ENCODE measurements at places on chromosomes 16 and 17.

DNA sequence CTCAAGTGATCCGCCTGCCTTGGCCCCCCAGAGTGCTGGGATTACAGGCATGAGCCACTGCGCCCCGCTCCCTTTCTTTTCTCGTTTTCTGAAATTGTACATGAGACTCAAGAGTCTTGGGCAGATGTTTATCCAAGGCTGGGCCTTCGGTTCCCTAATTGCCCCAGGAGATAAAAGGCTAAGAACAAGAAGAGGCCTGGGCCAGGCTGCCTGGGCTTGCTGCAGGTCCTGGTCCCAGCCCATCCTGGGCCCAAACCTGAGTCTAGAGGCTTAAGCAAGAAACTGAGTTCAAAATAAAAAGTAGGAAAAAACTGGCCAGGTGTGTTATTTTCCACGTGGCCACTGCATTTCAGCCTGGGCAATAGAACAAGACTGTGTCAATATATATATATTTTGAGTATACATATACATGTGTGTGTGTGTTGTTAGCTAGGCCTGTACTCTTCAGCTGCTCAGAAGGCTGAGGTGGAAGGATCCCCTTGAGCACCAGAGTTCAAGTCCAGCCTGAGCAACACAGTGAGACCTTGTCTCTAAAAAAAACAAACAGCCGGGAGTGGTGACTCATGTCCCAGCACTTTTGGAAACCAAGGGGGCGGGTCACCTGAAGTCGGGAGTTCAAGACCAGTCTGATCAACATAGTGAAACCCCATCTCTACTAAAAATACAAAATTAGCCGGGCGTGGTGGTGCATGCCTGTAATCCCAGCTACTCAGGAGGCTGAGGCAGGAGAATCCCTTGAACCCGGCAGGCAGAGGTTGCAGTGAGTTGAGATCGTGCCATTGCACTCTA, 6.8 kb upstream of the CLUH start:
- DNase-seq = no peak

DNA sequence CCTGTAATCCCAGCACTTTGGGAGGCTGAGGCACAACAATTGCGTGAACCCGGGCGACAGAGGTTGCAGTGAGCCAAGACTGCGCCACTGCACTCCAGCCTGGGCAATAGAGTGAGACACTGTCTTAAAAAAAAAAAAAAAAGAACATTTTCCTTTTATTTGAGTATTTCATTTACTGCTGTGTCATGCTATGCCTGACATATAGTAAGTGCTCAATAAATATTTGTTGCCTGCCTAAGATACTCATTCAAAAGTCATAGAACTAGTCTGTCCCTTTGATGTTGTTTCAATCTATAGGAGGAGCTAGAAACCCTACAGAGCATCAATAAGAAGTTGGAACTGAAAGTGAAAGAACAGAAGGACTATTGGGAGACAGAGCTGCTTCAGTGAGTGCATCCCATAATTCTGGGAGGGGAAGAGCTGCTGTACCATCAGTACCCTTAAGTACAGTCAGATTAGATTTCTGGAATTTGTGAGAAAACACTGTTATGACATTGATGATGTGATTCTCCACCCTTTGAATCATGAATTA, 20.0 kb downstream of the CALCOCO2 start:
- DNase-seq = no peak

GRCh38 chr17:28173031-28173561, 130.6 kb downstream of the NLK start:
- DNase-seq = no peak

GRCh38 chr16:54216268-54216667, 70.3 kb downstream of the IRX3 start:
- DNase-seq = no peak

GRCh38 chr17:21249920-21250703, 3.1 kb downstream of the NATD1 start:
- DNase-seq = no peak

DNA sequence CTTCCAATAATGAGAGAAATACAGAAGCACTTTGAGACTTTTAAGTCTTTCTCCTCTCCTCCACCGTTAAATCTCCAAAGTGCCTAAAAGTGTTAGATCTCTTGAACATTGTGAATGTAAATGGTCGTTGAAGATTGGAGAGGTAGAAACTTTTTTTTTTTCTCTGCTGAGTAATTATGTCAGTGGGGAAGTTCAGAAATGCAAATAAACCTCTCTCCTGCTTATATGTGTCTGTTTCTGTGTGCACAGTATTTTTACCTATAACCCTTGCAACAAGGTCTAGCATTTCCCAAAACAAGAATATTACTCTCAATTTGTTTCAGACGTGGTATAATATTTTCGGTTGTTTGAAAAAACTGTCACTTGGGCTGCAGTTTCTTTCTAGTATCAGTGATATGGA, 833.6 kb upstream of the CDH8 start:
- no peak for DNase-seq

GRCh38 chr17:17728550-17729251, 47.4 kb downstream of the RAI1 start:
- DNase-seq = no peak

DNA sequence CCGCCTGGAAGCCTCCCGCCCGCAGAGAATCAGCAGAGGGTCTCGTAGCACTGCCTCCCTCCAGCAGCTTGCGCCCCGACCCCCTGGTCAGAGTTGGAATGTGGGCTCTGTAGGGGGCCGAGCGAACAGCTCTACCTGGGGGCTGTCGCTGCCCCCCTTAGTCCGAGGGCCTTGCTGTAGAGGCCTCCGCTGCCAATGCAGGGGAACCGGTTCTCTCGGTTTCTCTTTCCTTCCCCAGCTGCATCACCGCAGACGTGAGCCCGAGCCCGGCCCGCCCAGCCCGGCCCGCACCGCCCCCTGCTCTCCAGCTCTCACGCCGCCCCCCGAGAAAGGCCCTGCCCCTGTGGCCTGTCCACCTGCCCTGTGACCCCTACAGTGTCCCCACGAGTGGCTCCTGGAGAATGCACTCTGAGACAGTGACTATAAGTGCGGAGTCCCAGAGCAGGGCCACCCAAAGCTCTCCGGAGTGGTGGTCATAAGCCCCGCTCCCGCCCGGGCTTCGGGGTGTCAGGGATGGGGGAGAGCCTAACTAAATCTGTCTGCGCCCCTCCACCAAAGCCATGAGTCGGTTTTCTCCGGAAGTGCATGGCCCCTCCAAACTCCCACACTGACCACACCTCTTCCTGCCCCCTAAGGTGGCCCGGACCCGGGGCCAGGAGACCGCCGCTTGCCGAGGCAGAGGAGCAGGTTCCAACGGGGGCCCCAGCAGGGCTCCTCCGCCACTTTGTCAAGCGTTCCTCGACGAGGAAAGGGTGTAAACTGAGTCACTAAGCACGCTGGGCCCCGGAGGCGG, 1.7 kb downstream of the ARHGAP27 start:
- DNase-seq = no peak

DNA sequence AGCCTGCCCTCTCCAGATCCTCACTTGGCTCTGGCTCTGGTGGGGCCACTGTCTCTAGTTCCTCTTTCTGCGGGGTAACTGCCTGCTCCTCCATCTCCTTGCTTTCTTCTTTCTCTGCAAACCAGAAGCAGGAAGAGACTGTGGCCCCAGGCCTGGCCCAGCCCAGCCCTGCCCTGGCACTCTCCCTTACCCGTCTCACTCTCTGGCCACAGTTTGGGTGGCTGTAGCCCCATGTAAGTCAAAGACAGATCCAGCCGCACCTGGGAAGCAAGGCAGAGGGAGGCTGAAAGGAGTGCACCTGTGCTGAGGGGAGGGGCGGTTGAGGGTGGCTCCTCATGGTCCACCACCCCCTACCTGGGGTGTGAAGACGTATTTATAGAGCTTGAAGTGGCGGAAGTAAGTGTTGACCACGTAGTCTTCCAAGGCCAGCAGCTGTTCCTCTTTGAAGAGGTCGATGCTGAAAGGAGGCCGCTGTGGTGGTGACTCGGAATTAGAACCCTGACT, 2.8 kb downstream of the CFAP119 start:
- DNase-seq = no peak

DNA sequence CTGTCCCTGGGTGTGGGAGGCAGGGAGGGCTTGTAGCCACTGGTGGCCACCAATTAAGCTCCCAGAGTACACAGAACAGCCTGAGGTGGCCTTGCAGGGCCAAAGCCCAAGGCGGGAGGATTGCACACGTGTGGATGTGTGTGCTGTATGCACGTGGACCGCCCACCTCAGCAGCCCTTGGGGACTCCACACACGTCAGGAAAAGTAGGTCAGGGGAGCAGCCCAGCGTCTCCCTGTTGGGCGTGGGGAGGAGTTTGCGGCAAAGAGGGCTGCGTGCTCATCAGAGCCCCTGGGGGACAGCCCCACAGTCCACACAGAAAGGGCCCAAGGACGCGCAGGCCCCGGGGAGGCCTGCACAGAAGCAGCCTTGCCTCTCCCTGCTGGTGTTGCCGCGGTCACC, 19.6 kb downstream of the SBK1 start:
- DNase-seq = no peak

DNA sequence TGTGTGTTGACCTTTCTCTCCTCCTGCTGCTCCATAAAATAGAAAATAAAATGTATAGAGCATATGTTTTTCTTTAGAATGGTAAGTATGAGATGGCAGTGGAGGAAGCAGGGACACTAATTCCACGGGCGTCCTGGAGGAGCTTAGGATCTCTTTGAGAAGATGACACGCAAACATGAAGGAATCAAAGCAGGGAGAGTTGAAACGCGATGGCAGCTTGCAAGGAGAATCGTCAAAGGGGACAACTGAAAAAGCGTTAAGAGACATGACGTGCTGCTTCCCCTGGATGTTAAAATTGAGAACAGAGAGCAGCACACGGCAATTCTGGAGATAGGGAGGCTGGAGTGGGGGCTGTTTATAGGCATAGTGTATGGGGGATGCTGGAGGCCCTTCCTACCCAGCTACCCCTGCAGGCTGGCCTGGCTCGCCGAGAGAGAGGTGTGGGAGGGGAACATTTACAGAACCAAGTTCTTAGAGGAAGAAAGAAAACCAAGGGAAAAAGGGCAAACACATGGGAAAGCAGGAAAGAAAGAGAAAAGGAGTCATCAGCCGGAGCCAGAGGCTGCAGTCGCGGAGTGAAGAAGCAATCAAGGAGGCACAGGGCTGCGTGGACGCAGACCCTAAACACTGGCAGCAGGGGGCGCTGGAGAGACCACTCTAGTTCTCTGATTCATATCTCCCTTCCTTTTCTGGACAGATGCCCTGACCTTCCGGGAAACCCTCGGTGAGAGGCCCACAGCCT, 55.8 kb downstream of the MYH13 start:
- no peak for DNase-seq

DNA sequence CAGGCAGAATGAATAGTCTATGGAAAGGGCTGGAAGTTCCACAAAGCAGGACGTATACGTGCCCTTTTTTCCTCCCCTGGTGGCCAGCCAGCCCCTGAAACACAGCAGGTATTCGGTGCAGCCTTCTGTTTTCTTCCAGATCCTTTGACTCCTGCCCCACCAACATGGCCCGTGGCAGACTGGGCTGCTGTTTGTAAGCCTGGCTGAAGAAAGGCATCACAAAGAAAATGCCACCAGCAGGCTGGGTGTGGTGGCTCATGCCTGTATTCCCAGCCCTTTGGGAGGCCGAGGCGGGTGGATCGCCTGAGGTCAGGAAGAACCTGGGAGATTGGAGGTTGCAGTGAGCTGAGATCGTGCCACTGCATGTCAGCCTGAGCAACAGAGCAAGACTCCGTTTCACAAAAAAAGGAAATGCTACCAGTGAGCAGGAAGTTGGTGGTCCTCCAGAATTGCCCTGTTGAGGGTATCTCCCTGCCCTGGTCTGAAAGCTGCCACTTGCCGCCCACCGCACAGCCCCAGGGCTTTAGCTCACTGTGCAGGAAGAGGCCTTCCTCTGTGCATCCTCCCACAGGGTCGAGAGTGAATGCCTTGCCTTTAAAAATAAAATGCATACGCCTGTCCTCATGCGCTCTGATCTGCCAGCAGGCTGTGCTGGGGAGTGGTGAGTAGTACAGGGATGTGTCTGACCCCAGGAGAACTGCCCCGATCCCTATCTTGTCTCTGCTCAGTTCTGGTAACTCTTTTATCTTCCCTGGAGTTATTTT, 587.7 kb downstream of the MAF start:
- no peak for DNase-seq

- DNase-seq = no peak
Observed at GRCh38 chr16:57413301-57413730, 8.7 kb downstream of the CCL17 start.

GRCh38 chr16:88020516-88020885, 69.3 kb downstream of the BANP start:
- DNase-seq = no peak

- no peak for DNase-seq
Observed at GRCh38 chr17:80363120-80363515, 51.8 kb upstream of the ENDOV start.

GRCh38 chr17:27609611-27610303, 21.2 kb upstream of the LGALS9 start:
- no peak for DNase-seq

DNA sequence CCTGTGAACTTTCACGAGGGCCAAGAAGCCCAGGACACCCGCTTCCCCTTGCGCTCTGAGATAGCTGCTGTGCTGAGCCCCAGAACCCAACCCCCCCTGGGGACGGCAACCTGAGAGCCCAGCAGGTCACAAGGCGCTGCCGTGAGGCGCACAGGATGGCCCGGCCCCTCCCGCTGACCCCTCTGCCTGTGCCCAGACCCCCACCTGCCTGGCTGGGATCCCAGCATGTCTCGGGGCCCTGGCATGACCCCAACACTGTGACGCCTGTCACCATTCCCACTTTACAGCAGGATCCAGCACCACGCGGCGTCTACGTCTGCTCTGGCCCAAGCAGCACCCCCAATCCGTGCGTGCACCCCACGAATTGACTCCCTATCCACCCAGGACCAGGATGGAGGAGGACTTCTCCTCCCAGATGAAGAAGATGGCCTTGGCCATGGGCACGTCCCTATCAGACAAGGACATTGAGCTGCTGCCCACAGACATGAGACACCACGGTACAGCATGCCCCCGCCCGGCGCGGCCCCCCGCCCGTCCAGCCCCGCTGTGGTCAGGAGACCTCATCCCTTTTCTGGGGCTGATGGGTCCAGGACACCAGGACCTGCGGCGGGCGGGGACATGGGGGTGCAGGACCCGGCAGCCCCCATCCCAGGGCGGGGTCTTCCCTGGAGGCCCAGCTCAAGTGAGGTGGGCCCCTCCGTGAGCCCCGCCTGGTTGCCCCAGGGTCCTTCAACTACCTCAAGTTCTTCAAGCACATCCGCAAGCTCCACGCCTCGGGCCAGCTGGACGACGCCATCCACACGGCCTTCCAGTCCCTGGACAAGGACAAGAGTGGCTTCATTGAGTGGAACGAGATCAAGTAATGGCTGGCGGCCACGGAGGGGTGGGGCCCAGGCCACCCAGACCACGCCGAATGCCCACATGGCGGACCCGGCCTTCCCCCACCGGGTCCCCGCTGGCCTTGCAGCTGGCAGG, 15.1 kb upstream of the AATK start:
- DNase-seq = no peak

- no peak for DNase-seq
Observed at GRCh38 chr17:14760719-14761411, 460.0 kb downstream of the HS3ST3B1 start.

DNA sequence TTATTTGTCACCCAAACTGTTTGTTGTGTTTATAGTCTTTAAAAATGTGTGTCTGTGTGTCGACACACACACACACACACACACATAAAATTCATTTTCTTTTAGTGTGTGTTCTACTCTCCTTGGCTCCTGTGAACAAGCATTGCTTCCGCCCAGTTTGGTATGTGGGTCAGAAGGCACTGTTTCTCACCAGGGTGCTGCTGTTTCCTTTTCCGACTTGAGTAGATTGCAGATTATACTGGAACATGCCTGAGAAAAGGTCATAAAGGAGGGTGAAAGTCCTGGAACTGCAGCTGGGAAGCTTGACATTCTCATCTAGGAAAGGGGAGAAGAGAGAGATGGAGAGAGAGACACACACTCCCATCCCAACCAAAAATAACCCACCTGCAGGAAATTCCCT, 330.3 kb downstream of the BCAS3 start:
- DNase-seq = no peak

GRCh38 chr16:57486858-57487834, 853 bp upstream of the DOK4 start:
- no peak for DNase-seq

Data from stimulated activated CD4-positive, alpha-beta T cell treated with anti-CD3 and anti-CD28 coated beads, Interleukin-1b, Interleukin-23, amount 100 ng/mL, for 24 hours (primary cell).